ENCODE measurements at places on chromosomes 7 and 10.

DNA sequence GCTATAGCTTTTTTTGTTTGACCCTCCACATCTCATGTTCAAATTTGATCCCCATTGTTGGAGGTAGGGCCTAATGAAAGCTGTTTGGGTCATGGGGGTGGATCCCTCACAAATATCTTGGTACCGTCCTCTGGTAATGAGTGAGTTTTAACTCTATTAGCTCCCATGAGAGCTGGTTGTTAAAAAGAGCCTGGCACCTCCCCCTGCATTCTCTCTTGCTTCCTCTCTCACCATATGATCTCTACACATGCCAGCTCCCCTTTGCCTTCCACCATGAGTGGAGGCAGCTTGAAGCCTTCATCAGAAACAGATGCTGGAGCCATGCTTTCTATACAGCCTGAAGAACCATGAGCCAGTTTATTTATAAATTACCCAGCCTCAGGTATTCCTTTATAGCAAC is 43.0 kb upstream of the IMMP2L start:
- no peak for DNase-seq

GRCh38 chr7:95545673-95546072 is 50.6 kb downstream of the PDK4 start:
- no peak for DNase-seq

DNA sequence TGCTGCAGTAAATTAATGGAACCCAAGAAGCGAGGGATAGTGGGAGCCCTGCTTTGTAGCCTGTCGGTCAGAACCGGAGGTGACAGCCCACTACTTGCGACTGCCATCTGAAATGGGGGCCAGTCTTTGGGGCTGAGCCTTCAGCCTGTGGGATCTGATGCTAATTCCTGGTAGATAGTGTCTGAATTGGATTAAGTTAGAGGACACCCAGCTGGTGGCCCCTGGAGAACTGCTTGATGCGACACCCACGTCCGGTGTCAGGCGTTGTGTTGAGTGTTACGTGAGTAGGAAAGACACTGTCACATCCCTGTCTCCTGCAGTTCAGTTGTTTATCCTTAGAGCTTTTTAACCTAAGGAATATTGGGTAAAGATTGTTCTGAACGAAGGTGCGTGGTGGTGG is 5.0 kb downstream of the EIF3B start:
- no peak for DNase-seq

- no peak for DNase-seq
Measured at GRCh38 chr7:122492007-122492406, 187.5 kb upstream of the FEZF1 start.

DNA sequence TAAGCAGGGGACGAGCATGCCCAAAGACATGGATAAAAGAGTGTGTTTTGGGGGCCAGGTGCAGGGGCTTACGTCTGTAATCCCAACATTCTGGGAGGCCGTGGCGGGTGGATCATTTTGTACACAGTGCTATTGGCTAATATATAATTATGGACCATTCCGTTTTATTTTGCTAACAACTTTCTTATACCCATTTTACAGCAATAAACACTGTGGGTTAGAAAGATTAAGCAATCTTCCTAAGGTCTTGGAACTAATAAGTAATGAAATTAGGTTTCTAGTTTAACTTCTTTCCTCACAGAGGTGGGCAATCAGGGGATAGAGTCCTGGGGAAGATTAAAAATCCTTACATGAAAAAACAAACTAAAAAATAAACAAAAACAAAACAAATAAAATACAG is 3.4 kb downstream of the GGCT start:
- DNase-seq, result no peak

GRCh38 chr10:32350811-32351350 is 3.9 kb upstream of the EPC1 start:
- DNase-seq, result no peak

GRCh38 chr7:90726120-90726519 is 130.0 kb downstream of the CDK14 start:
- DNase-seq, result no peak

DNA sequence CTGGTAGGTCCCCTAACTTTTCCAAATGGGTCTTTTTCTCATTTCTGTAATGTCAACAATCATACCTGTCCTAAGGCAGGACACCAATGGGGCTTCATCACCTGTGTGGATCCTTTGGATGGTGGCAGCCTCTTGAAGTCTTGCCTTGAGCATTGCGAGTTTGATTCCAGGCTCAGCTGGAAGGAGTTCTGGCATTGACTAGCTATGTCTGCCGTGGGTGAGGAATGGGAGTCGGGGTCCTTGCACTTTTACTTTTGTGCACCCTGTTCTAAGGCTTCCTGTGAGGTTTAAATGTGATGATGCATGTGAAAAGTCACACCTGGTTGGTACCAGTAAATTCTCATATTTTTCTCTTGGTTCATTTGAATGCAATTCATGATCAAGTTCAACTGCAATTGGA is 55.9 kb upstream of the CTBP2 start:
- no peak for DNase-seq

DNA sequence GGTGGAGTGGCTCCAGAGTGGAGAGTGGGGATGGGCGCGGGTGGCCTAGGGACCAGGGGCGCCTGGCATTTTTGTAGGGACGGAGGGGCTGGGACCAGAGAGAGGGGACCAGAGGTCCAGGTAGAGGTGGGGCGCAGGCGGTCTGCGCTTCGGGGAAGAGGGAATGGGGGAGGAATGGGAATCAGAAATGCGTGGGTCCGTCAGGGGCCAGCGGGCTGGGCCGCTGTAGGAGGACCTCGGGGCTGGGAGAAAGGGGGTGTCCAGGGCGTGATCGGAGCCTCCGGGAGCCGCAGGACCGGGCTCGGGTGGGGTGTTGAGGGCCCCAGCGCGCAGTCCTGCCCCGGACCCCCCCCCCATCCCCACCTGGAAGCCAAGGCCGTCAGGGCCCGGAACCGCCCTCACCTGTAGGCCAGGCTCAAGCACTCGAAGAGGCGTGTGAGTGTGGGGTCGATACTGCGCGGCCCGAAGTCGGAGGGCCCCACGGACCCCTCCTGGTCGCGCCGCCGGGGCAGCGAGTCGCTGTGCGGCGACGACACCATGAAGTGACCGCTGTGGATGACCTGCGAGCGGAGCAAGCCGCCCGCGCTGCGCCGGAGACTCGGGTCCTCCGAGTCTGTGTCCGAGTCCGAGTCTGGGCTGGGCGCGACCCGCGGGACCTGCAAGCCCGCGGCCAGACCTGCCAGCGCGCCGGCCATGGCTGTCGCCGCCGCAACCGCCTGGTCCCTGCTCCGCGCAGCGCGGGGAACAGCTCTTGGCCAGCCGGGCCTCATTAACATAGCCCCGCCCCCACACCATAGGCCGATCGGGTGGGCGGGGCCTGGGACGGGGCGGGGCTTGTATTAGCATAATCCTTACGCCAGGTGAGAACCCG is at the start of gene MLXIPL:
TSS of gene MLXIPL (minus strand) at position 725 of the 871 bp plus-strand sequence. CDS start at position 695, 30 bp downstream.
- DNase-seq, result peak; percentile 51

- DNase-seq, result no peak
Measured at GRCh38 chr10:133276435-133277201, at the start of gene ADAM8. TSS of gene ADAM8 (minus strand) at chr10:133276868. CDS start at chr10:133276817, 51 bp downstream.

GRCh38 chr10:133271521-133272300 is 5.0 kb downstream of the ADAM8 start:
- no peak for DNase-seq

DNA sequence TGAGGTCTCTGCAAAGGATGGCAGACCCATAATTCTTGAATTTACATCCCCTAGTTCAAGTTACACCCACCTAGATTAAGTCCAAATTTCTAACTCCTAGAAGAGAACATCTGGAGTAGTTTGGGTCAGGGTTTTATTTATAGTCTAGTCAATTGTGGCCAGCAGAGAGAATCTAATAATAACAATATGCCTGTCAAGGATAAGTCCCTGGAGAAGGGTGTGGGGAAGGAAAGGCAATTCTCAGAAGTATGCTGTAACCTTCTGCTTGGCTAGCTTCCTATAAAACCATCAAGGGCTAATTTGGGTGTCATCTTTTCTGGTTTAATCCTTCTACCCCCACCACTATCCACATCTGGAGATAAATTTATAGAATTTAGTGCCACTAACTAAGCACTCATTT is 52.8 kb upstream of the SEMA3E start:
- no peak for DNase-seq

GRCh38 chr10:23445591-23445990 is 6.7 kb downstream of the OTUD1 start:
- DNase-seq, result no peak

GRCh38 chr10:2122431-2123124 is 385.3 kb upstream of the ADARB2 start:
- no peak for DNase-seq

All from anterior cingulate cortex (tissue), 58 donors.